ENCODE measurements at places on chromosomes 3 and 15. TPM values are rescaled to one million over a fixed set of nuclear protein-coding genes. Genes with fewer than 3 reads are reported as not detected.

- no peaks in the 10 kb centered on the region for H3K36me3 ChIP-seq
- no peak for DNase-seq
- no peaks in the 10 kb centered on the region for H3K4me1 ChIP-seq
- no peak overlapping the region for H3K4me3 ChIP-seq
Measured at GRCh38 chr3:194379231-194379630, 9.7 kb upstream of the LRRC15 start.

DNA sequence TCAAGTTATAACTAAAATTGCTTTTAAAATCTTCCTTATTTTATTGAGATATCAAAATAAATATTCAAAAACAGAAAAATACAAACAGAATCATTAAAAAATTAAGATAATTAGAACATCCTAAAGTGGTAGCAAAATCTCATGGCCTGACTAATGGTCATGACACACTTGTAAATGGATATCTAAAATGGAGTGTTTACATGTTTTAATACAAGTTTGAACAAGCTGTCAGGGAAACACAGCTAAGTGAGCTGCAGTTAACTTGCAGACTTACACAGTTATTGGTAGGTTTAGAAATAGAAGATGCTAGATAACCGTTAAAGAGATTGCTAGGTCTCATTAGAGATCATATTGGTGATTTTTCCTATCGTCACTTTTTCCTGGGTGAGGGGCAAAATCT lies 242.3 kb downstream of the LPP start:
- H3K4me1 ChIP-seq: peaks cover 62% of the 10 kb centered on the region
- no peak for DNase-seq
- H3K4me3 ChIP-seq: peak overlapping the region; percentile 76
- H3K27me3 ChIP-seq: no peaks in the 10 kb centered on the region
- no peaks in the 10 kb centered on the region for H3K36me3 ChIP-seq

GRCh38 chr3:45462522-45463265 lies 74.3 kb downstream of the LARS2 start:
- H3K27ac ChIP-seq: peak overlapping the region; percentile 52
- H3K4me3 ChIP-seq: no peak overlapping the region
- no peak for DNase-seq

DNA sequence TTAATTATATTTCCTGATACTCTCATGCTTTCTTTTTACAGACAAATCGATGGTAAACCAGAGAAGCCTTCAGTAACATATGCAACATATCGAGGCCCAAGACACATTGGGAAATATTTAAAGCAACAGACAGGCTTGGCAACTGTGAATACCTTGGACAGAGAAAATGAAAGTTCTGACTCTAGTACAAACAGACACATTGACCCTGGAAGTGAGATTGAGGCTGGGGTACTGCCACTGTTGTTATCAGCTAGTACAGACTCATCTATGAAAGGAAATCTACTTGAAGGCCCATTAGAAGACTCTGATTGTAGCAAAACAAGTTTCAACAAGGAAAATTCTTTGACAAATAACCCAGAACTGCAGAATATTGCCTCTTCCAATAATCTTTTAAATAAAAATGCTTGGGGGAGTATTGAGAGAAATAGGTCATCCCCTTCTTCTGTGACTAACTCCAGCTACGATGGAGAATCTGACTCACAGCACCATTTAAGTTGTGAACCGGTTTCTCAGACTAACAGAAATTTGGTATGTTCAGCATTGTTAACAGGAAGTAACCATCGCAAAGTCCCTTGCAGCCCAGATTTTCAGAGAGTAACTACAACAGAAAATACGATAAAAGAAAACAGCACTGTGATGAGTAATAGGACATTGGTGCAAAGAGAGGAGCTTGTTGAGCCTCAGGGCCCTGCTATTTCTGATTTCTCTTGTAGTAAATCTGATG lies 50.2 kb downstream of the CRYBG3 start:
- H3K4me3 ChIP-seq: no peak overlapping the region
- H3K27me3 ChIP-seq: no peaks in the 10 kb centered on the region
- DNase-seq: no peak
- H3K36me3 ChIP-seq: peaks cover 9% of the 10 kb centered on the region
- H3K27ac ChIP-seq: no peak overlapping the region

DNA sequence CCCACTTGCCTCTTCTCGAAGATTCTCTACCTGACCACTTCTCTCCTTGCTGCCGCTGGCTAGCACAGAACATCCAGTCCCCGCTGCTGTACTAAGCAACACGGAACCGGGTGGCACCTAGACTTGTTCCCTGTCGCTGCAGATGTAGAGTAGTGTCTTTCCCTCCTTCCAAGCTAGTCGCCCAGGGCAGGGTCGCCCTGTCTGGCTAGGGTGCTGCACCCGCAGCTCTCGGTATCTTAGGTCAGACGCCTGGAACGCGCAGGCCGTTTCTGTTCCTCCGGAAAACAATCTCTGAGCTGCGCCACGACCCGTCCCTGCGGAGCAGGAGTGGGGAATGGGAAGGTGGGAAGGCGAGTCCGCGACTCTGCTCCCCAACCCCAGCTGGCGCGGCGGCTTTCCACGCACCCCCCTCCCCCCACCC lies 758 bp upstream of the SNX33 start:
- H3K4me1 ChIP-seq: peaks cover 7% of the 10 kb centered on the region
- peak overlapping the region; percentile 90 for H3K4me3 ChIP-seq
- H3K27ac ChIP-seq: no peak overlapping the region
- no peaks in the 10 kb centered on the region for H3K36me3 ChIP-seq

GRCh38 chr3:25584011-25584789 lies 80.5 kb downstream of the TOP2B start:
- H3K27me3 ChIP-seq: peaks cover 10% of the 10 kb centered on the region
- no peak overlapping the region for H3K4me3 ChIP-seq
- no peak overlapping the region for H3K27ac ChIP-seq
- no peaks in the 10 kb centered on the region for H3K4me1 ChIP-seq
- H3K36me3 ChIP-seq: no peaks in the 10 kb centered on the region
- no peak for DNase-seq

PPM1L gene
- 0.49 TPM for polyA plus RNA-seq

TICRR gene
- polyA plus RNA-seq: not detected

CADM2 gene
- not detected for polyA plus RNA-seq

PIGZ gene
- polyA plus RNA-seq: 0.86 TPM

DNA sequence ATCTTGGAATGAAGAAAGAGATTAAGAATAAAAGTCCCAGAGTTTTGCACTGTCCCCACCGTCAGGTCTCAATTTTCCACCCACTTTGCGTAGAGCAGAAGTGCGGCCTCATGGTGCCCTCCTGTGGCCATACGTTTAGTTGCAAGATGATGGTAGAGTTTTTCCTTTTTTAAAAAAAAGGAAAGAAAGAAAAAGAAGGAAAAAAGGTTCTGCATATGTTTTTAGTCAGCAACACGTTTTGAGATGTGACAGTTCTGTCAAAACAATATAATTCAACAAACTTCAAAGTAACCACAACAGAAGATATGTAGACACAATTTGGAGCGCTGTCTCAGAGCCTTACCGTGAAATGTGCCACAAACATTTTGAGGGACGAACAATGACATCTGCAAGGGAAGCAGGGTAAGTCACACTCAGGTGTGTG lies 24.6 kb downstream of the EBLN2 start:
- no peaks in the 10 kb centered on the region for H3K36me3 ChIP-seq
- no peaks in the 10 kb centered on the region for H3K27me3 ChIP-seq
- H3K4me3 ChIP-seq: no peak overlapping the region
- DNase-seq: peak; percentile 32

- no peak overlapping the region for H3K27ac ChIP-seq
- peak overlapping the region; percentile 90 for H3K4me3 ChIP-seq
- DNase-seq: no peak
- H3K27me3 ChIP-seq: peaks cover 30% of the 10 kb centered on the region
- peaks cover 26% of the 10 kb centered on the region for H3K4me1 ChIP-seq
Measured at GRCh38 chr3:111999484-112000324, 982 bp downstream of the TAGLN3 start.

P2RY12 gene
- polyA plus RNA-seq: 1.0 TPM

HRH1 gene
- not detected for polyA plus RNA-seq

ZNF710 gene
- 2.3 TPM for polyA plus RNA-seq

HHLA2 gene
- 0.26 TPM for polyA plus RNA-seq

AQR gene
- polyA plus RNA-seq: 9.5 TPM

GRCh38 chr3:30320392-30320791 lies 286.0 kb upstream of the TGFBR2 start:
- no peak for DNase-seq
- H3K27ac ChIP-seq: no peak overlapping the region
- no peak overlapping the region for H3K4me3 ChIP-seq

DNA sequence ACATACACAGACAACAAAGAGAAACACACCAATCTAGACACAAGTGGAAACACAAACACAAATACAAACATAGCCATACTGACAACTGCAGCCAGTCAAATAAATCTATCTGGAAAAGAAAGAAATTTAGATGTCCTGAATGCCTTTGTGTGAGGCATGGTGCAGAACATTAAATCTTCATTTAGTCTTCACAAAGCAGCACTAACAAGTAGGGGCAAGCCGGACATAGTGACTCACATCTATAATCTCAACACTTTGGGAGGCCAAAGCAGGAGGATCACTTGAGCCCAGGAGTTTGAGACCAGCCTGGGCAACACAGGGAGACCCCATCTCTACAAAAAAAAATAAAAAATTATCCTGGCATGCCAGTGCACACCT lies 11.7 kb downstream of the MEGF11 start:
- no peaks in the 10 kb centered on the region for H3K36me3 ChIP-seq
- H3K4me3 ChIP-seq: no peak overlapping the region
- no peaks in the 10 kb centered on the region for H3K4me1 ChIP-seq
- peaks cover 45% of the 10 kb centered on the region for H3K27me3 ChIP-seq

GRCh38 chr3:58647381-58648141 lies 19.0 kb downstream of the FAM3D start:
- H3K27ac ChIP-seq: no peak overlapping the region
- no peaks in the 10 kb centered on the region for H3K27me3 ChIP-seq
- DNase-seq: no peak
- no peaks in the 10 kb centered on the region for H3K36me3 ChIP-seq
- H3K4me1 ChIP-seq: no peaks in the 10 kb centered on the region

DNA sequence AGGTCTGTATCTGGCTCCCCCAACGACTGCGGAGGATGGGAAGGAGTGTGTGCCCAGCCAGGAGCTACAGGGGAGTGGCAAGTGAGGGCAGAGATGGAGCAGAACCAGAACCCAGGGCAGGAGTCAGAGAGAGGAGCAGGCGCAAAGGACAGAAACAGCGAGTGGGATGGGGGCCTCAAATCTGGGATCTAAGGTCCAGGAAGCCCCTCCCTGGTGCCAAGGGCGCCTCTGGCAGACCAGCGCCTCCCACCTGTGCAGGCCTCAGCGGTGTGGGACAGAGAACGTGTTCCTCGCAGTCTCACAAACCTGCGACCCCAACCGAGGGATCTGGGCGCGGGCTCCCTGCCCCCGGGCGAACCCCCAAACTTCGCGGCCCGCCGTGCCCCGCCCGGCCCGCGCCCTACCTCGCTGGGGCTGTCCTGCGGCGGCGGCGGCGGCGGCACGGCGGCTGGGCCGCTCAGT lies 301 bp downstream of the PCBP4 start:
- H3K4me1 ChIP-seq: peaks cover 18% of the 10 kb centered on the region
- no peaks in the 10 kb centered on the region for H3K36me3 ChIP-seq
- no peak overlapping the region for H3K27ac ChIP-seq
- peak; percentile 27 for DNase-seq

DNA sequence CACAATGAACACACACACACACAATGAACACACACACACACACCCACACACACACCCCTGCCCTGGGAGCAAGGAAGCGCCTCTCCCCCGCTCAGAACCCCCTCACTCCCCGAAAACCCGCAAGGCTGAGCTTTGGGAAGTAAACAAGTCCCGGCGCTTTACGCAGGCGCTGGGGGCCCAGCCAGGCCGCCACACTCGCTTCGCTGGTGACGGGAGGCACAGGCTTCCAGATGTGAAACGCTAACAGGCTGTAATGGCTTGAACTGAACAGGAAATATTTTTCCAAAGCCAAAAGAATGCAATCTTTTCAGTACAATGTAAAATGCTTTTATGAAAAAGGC lies 122.7 kb upstream of the IGF1R start:
- no peak for DNase-seq
- H3K4me1 ChIP-seq: peaks cover 2% of the 10 kb centered on the region
- no peak overlapping the region for H3K4me3 ChIP-seq
- no peaks in the 10 kb centered on the region for H3K36me3 ChIP-seq
- H3K27me3 ChIP-seq: peaks cover 21% of the 10 kb centered on the region
- H3K27ac ChIP-seq: no peak overlapping the region

COL8A1 gene
- not detected for polyA plus RNA-seq

GRCh38 chr3:42545284-42545900 lies 36.4 kb downstream of the SEC22C start:
- no peak overlapping the region for H3K27ac ChIP-seq
- H3K36me3 ChIP-seq: no peaks in the 10 kb centered on the region
- no peaks in the 10 kb centered on the region for H3K27me3 ChIP-seq
- DNase-seq: no peak
- peaks cover 2% of the 10 kb centered on the region for H3K4me1 ChIP-seq
- H3K4me3 ChIP-seq: no peak overlapping the region

PRICKLE2 gene
- not detected for polyA plus RNA-seq

CHRNA5 gene
- polyA plus RNA-seq: not detected

DNA sequence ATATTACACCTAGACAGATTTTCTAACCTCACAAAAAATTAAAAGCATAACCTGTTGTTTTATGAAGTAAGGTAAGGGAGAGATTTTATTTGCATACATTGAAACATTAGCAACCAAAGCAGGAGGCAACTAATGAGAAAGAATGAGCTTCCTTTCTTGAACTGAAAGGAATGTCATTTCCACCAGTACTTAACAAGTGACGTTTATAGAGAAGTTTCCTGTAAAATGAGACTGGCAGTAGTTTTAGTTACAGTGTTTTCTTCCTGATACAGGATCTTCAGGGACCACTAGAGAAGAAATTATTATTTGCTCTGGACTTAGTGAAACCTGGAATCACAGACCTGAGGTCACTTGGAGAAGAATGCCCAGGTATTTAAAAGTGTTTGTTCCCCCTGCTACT lies 27.4 kb upstream of the FRMD5 start:
- no peaks in the 10 kb centered on the region for H3K4me1 ChIP-seq
- peaks cover 23% of the 10 kb centered on the region for H3K27me3 ChIP-seq
- no peaks in the 10 kb centered on the region for H3K36me3 ChIP-seq
- no peak overlapping the region for H3K4me3 ChIP-seq

DNA sequence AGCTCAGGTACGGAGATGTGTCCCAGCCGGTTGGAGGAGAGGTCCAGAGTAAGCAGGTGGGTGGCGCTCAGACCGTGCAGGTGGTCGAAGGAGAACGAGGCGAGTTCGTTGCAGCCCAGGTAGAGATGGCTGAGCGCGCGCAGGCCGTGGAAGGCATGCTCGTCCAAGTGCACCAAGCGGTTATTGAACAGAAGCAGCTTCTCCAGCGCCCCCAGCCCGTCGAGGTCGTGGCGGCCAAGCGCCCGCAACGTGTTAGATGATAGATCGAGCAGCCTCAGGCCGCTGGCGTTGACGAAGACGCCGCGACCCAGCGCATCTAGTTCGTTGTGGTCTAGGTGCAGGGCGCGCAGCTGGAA lies 648 bp downstream of the AMIGO3 start:
- peak overlapping the region; percentile 42 for H3K27ac ChIP-seq
- H3K27me3 ChIP-seq: no peaks in the 10 kb centered on the region
- peak overlapping the region; percentile 93 for H3K4me3 ChIP-seq
- H3K36me3 ChIP-seq: no peaks in the 10 kb centered on the region
- no peak for DNase-seq

UTS2B gene
- not detected for polyA plus RNA-seq

DNA sequence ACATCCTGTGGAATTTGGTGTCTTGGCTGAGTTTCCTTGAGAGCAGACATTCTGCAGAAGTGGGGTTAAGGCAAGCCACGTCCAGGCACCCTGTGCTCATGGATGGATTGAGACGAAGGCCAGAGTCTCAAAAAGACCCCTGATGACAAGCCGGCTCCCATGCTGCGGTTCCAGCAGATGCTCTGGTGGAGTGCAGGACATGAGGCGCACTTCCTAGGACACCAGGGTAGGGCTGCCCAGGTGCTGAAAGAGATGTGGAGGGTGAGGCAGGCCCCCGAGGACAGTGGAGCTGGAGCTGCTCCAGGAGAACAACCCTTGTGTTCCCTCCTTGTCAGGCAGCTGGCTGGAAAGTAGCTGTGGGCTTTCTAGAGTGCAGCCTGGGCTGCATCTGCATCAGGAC lies 81.0 kb downstream of the ASB7 start:
- H3K27ac ChIP-seq: no peak overlapping the region
- peaks cover 19% of the 10 kb centered on the region for H3K36me3 ChIP-seq

Measured in naive B cell (primary cell).